ENCODE measurements at places on chromosomes 11 and 22.

GRCh38 chr11:9180784-9181183, 84.4 kb downstream of the DENND5A start:
- no peak for DNase-seq

GRCh38 chr11:35083431-35084238, 55.3 kb upstream of the CD44 start:
- peak; percentile 40 for DNase-seq

GRCh38 chr11:71093783-71094182, 158.6 kb downstream of the SHANK2 start:
- no peak for DNase-seq

- no peak for DNase-seq
These were observed 46.3 kb downstream of the GAB2 start for GRCh38 chr11:78371221-78371891.

DNA sequence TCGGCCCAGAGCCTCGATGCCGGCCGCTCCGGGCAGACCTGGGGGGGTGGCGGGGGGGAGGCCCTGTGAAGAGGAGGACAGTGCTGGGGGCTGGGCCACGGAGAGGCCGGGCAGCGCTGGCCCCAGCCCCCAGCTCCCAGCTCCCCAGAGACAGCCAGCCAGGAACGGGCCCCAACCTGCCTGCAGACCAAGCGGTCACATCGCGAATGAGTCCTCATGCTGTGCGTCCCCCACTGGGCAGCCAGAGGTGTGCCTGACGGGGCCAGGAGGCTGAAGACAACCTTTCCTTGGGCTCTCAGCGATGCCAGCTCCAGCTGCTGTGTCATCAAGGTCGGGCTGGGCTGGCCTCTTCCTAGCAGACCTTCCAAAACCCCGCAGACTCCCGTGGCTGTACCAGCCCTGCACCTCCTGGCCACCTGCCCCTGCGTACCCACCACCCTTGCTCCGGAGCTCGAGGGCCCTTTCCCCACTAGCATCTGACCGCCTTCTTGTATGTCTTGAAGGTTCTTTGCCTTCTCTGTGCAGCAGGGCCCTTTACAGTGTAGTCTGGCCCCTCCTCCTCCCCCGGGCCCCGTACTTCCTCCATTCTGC, 88.4 kb downstream of the CDKN1C start:
- DNase-seq = no peak

DNA sequence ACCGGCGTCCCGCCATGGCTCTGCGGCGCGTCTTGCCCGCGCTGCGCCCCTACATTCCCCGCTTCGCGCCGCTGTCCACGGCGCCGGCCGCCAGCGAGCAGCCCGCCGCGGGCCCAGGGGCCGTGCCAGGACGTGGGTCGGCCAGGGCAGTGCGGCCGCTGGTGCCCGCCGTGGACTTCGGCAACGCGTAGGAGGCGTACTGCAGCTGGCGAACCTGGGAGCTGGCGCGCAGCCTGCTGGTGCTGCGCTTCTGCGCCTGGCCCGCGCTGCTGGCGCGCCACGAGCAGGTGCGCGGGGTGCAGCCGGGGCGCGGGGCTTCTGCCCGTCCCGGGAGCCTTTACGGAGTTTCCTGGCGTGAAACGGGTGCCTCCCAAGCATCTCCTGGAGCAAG, 20.1 kb downstream of the DGCR6L start:
- DNase-seq = no peak

GRCh38 chr11:12123799-12124198, 13.4 kb downstream of the MICAL2 start:
- no peak for DNase-seq
